D341Med (cell line): ENCODE measurements at places on chromosomes 12 and 14.

DNA sequence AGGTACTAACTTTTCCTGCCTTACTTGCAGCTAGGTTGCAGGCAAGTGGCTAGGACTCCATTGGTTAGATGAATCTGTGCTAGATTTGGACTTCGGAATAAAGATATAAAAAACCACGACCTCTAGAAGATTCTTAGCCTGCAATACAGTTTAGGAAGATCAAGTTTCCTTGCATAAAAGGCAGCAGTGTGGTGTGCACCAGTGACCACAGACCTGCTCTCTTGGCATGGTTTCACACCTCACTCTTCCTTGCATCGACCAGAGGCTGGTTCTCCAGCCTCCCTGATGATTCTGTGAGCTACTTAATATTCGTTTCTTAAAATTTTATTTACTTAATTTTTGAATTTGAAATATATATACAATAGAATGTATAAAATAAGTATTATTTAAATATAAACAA, 9.8 kb downstream of the KLHDC1 start:
- no peak for DNase-seq

DNA sequence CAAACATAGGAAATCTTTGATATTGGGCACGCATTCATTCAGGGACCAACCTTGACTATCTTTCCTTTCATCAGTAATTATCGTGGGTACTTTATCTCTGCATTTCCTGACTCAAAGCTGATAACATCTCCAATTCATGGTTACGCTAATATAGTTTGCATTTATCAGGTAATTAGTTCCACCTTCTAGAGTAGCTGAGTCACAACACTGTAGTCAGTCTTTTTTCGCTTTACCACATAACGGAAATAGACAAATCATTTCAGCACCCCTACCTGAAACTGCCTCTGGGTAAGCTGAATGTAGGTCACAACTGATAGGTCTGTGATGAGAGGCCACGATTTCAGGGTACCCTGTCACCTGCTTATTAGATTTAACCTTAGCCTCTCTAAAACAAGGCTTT, 36.7 kb upstream of the IL22 start:
- no peak for DNase-seq

DNA sequence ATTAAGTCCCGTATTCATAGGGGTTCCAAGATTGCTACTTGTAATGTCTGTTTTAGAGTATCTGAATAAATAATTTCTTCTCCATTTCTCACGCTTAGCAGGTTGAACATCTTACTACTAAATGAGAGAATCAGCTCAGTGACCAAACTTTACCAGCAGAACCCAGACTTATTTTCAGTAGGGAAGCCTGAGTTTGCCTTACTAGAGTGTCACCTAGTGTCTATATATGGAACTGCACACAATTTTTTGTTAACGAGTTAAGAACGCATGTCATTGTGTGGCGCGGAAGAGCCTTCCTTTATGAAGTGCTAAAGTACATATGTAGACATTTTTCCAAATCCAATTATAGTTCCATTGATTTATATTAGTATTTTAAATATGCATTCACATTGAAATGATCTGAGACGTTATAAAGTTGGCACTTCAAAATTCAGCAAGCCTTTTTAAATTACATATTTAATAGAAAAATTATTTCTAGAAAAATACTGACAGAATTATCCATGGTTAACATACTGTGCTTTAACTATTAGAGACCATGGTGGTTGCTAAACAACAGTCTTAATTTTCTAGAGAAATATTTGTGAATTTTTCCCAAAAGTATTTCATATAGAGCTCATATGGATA, 88.3 kb downstream of the RPS29 start:
- peak; percentile 60 for DNase-seq

DNA sequence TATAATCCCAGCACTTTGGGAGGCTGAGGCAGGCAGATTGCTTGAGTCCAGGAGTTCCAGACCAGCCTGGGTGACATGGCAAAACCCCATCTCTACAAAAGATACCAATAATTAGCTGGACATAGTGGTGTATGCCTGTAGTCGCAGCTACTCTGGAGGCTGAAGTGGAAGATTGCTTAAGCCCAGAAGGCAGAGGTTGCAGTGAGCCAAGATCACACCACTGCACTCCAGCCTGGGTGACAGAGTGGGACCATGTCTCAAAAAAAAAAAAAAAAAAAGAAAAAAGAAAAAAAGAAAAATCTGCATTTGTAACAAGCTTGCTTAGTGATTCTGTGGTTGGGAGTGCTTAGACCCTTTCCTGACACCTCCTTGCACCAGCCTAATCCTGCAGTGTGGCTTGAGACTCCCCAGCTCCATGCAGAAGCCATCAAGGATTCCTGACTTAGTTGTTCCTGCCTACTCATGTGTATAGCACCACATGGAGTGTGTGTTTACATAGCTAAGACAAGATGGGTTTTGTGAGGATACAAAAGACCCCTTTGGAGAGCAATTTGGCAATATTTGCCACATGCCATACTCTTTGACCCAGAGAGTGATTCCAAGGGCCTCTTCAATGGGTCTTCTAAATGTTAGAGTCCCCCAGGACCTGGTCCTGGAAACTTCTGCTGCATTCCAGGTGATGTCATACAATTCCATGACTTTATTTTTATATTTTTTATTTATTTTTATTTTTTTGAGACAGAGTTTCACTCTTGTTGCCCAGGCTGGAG, 5.1 kb upstream of the TMED10 start:
- DNase-seq, result no peak

- DNase-seq, result no peak
These were observed 21.0 kb upstream of the SNX6 start for GRCh38 chr14:34650786-34651584.

DNA sequence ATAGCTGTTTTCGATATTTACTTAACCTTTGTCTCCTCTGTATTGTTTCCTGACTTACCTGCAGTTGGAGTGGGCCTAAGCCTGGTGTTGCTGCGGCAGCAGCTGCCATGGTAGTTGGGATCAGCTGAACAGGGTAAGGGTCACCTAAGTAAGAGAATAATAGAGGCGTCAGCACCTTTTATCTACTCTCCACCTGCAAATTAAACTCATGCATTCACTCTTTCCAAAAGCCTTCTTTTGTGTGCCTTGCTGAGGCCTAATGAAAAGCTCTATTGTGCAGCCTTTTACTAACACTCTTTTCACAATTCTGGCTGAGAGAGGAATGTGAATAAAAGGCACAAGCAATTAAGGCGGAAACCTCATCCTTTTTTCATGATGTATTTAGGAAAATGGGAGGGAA, 308.7 kb downstream of the SOX5 start:
- no peak for DNase-seq
